Sigmoid colon (tissue), 7 donors: ENCODE measurements at places on chromosomes 2 and 18.

DNA sequence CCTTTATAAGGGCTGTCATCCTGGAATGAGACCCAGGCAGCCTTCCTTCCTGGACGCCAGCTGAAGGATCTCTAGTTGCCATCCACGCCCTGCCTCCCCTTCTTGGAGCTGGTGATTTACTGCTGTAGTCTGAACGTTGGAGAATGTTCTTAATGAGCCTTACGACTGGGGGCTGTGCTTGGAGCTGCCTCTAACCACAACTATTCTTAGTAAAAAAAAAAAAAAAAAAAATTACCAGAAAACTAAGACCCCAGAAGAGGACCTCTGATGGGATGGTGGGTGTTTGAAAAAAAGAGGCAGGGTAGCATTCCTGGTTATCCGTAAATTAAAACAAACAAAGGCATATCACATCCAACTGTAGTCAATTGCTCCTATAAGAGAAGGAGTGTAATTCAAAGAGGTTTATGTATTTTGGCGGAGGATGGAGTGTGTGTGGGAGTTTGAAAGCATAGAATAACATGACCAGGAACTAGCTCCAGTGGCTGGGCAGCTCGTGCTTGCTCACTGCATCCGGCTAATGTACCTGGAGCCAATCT, 105.4 kb downstream of the QPCT start:
- H3K27me3 ChIP-seq, result no peaks in the 10 kb centered on the region
- DNase-seq, result no peak
- no peak overlapping the region for H3K27ac ChIP-seq
- H3K4me3 ChIP-seq, result no peak overlapping the region
- H3K36me3 ChIP-seq, result no peaks in the 10 kb centered on the region
- no peaks in the 10 kb centered on the region for H3K4me1 ChIP-seq

DNA sequence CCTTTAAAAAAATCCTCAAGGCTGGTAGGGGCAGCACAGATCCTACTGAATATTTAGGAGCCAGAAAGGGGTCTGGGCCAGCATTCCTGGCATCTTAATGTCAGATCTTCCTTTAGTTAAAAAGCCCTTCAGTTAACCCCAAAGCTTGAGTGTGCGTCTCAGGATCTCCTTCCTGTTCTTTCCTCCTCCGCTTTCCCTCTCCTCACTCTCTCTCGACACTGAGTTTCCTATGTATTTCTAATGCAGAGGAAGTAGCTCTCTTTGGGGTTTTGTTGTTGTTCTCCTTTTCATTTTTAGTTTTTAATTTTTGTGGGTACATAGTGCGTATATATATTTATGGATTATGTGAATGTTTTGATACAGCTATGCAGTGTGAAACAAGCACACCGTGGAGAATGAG, 109.9 kb upstream of the COPS8 start:
- no peaks in the 10 kb centered on the region for H3K4me1 ChIP-seq
- no peaks in the 10 kb centered on the region for H3K36me3 ChIP-seq
- H3K27me3 ChIP-seq, result no peaks in the 10 kb centered on the region
- H3K4me3 ChIP-seq, result no peak overlapping the region
- no peak for DNase-seq

DNA sequence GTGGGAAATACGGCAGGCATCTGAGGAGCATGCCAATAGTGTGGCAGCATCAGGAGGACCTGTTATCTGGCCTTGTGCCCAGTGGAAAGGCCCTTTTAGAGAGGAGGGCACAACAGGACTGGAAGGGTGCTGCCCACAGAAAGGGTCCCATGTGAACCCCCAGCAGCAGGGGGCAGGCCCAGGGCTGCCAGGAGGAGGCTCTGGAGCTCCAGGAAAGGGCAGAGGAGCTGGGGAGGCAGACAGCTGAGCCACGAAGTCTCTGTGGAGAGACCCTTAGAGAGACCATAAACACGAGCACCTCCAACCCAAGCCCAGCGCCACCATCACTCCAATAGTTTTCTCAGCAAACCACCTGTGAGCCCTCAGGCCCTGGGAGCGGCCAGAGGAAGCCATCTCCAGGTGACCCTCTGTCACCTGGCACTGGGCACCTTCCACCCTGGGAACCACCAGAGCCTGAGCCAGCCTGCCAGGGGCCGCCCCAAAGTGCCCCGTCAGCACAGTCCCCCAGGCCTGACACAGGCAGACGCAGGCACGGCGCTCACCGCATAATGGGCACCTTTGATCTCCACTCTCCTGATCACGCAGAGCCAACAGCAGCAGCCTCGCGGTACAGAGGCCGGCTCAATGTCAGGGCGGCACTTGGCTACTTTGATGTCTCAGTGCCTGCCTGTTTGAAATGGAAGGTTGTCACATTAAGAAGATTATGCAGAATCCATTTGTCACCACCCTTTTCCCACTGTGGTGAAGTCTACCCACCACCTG, 162.5 kb upstream of the RAB6C start:
- no peaks in the 10 kb centered on the region for H3K4me1 ChIP-seq
- no peak overlapping the region for H3K27ac ChIP-seq
- no peak for DNase-seq
- no peak overlapping the region for H3K4me3 ChIP-seq
- H3K27me3 ChIP-seq, result no peaks in the 10 kb centered on the region
- no peaks in the 10 kb centered on the region for H3K36me3 ChIP-seq

- H3K4me3 ChIP-seq, result no peak overlapping the region
- no peak overlapping the region for H3K27ac ChIP-seq
- H3K27me3 ChIP-seq, result no peaks in the 10 kb centered on the region
- no peaks in the 10 kb centered on the region for H3K36me3 ChIP-seq
Observed at GRCh38 chr18:44557616-44558151, 123.0 kb upstream of the SETBP1 start.

GRCh38 chr2:192162392-192163042, 32.2 kb downstream of the TMEFF2 start:
- no peak overlapping the region for H3K27ac ChIP-seq
- H3K4me3 ChIP-seq, result peak overlapping the region; percentile 18
- no peaks in the 10 kb centered on the region for H3K36me3 ChIP-seq
- H3K4me1 ChIP-seq, result no peaks in the 10 kb centered on the region

- no peak overlapping the region for H3K27ac ChIP-seq
- no peaks in the 10 kb centered on the region for H3K4me1 ChIP-seq
- no peaks in the 10 kb centered on the region for H3K36me3 ChIP-seq
- H3K4me3 ChIP-seq, result no peak overlapping the region
Observed at GRCh38 chr2:138827426-138828054, 47.4 kb upstream of the NXPH2 start.

GRCh38 chr2:28395334-28396061, 2.8 kb downstream of the FOSL2 start:
- peak overlapping the region; percentile 96 for H3K4me3 ChIP-seq
- DNase-seq, result peak; percentile 91
- H3K4me1 ChIP-seq, result peaks cover 36% of the 10 kb centered on the region
- H3K27ac ChIP-seq, result peak overlapping the region; percentile 100
- H3K36me3 ChIP-seq, result no peaks in the 10 kb centered on the region

DNA sequence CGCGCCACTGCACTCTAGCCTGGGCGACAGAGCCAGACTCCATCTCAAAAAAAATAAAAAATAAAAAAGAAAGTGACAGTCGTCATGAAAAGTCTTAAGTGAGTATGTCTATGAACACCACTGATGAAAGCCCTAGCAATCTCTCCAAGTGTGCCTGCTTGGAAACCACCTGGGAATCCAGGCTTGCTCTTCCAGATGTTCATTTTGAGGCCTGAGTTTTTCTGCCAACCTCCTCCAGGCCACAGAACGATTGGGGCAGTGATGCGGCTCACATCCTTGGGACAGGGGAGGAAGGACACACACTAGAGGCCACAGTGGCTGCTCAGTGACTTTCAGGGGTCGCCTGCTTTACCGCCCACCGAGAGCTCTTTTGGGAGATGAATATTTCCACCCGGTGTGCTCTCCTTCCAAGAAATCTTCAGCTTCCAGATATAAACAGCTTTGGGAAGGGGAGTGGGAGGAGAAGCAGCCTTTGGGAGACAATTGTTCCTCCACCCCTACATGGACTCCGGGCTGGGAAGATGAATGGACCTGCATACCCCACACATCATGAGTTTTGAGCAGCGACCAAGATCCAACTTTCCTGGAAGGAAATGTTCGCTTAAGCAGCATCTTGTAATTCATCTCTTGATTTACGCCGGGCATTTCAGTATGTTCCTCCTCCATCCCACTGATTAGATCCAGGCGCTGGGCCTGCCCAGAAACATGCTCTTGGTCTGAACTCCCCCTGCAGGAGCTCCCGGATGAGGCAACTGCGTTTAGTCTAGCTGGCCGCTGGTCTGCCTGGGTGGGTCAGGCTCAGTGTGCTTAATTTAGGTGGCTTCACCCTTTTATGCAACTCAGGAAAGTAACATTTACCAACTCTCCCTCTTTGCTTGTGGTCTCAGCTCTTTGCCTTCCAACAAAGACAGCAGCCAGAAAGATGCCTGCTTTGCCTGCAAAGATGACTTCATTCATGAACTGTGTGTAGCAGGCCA, 6.2 kb upstream of the ARMC9 start:
- no peak overlapping the region for H3K4me3 ChIP-seq
- H3K36me3 ChIP-seq, result no peaks in the 10 kb centered on the region
- peaks cover 36% of the 10 kb centered on the region for H3K4me1 ChIP-seq
- peak overlapping the region; percentile 97 for H3K27ac ChIP-seq
- H3K27me3 ChIP-seq, result no peaks in the 10 kb centered on the region

- no peak for DNase-seq
- H3K4me1 ChIP-seq, result no peaks in the 10 kb centered on the region
- no peaks in the 10 kb centered on the region for H3K27me3 ChIP-seq
- no peak overlapping the region for H3K27ac ChIP-seq
Observed at GRCh38 chr2:223545830-223546229, 56.3 kb downstream of the SCG2 start.

GRCh38 chr2:1248187-1248586, 165.1 kb upstream of the TPO start:
- H3K27ac ChIP-seq, result no peak overlapping the region
- no peaks in the 10 kb centered on the region for H3K4me1 ChIP-seq
- no peak overlapping the region for H3K4me3 ChIP-seq

DNA sequence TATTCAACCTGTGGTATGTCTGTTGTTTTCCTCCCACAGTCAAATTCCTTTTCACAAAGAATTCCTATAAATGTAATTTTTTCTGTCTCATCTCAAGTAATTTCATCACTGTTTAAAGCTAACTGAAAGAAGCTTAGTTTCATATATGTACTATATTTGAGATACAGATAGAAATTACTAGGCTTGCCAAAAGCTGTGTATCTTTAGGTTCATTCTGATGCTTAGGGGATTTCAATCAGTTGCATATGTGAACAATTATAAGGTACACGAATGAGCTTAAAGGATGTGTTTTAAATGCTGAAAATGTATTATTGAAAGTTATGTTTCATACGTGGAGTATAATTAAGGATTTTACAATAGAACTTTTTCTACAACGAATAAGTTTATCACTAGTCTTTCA, 59.2 kb upstream of the DSG1 start:
- no peaks in the 10 kb centered on the region for H3K27me3 ChIP-seq
- H3K36me3 ChIP-seq, result no peaks in the 10 kb centered on the region
- no peak overlapping the region for H3K4me3 ChIP-seq

DNA sequence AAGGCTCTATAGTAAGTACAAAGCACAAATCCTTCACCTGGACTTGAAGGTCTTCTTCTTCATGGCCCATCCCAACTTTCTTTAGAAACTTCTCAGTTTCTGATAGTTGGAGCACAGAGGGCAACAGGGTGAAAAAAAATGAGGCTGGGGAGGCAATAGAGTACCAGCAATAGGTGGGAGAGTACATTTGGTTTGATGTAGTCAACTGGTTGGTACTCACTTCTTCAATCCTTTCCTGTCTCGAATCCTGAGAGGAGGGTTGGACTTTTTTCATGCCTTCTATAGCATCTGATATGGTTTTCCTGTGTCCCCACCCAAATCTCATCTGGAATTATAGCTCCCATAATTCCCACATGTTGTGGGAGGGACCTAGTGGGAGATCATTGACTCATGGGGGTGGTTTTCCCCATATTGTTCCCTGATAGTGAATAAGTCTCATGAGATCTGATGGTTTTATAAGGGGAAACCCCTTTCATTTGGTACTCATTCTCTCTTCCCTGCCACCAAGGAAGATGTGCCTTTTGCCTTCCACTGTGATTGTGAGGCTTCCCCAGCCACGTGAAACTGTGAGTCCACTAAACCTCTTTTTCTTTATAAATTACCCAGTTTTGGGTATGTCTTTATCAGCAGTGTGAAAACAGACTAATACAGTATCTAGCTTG, 75.9 kb upstream of the LCLAT1 start:
- H3K27ac ChIP-seq, result no peak overlapping the region
- no peak for DNase-seq
- H3K27me3 ChIP-seq, result no peaks in the 10 kb centered on the region
- H3K4me1 ChIP-seq, result peaks cover 13% of the 10 kb centered on the region
- no peak overlapping the region for H3K4me3 ChIP-seq

- DNase-seq, result no peak
- no peaks in the 10 kb centered on the region for H3K36me3 ChIP-seq
- no peak overlapping the region for H3K27ac ChIP-seq
- no peak overlapping the region for H3K4me3 ChIP-seq
Observed at GRCh38 chr2:191213333-191213732, 31.9 kb upstream of the MYO1B start.

- peak; percentile 51 for DNase-seq
- no peak overlapping the region for H3K27ac ChIP-seq
- H3K27me3 ChIP-seq, result no peaks in the 10 kb centered on the region
- H3K36me3 ChIP-seq, result no peaks in the 10 kb centered on the region
- no peak overlapping the region for H3K4me3 ChIP-seq
- H3K4me1 ChIP-seq, result peaks cover 8% of the 10 kb centered on the region
Observed at GRCh38 chr2:238986491-238987351, 138.8 kb downstream of the TWIST2 start.

DNA sequence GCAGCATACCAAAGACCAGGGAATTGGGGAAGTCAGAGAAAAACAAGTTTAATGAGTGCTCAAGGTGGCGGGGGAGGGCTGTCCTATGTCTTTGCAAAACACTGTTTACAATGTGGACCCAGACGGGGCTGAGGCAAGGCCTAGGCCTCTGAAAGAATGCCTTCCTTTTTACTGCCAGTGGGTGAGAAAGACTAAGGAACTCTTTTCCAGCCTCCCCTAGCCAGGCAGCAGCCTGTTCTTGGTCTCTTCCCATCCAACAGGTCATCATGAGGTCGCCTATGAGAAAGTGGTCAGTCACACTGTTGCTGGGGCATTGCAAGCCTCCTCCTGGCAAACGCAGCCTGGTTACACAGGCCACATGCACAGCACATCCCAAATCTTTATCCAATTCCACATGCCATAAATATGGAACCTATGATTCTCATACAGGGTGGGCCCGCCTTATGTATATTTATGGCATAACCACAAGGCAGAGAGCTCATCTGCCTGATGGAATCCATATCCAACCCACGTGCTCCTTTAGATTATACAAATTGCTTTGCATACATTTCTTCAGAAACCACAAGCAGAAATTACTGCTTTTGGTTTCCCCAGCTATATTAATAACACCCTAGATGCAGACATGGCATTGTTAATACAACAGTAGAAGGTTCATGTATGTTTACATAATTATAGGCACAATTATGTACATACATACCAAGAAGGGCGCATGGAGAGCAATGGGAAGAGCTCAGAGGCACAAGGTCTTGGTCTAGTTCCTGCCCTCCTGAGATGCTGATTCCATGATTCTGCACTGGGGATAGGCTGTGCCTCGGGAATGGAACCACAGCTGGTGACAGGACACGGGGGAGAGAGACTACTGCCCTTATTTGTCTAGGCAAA, 48.6 kb downstream of the NRP2 start:
- H3K4me3 ChIP-seq, result no peak overlapping the region
- peak overlapping the region; percentile 94 for H3K27ac ChIP-seq
- DNase-seq, result no peak
- H3K27me3 ChIP-seq, result no peaks in the 10 kb centered on the region
- H3K4me1 ChIP-seq, result peaks cover 98% of the 10 kb centered on the region
